ENCODE measurements at places on chromosomes 1 and 21.
A peak's percentile ranks its signal among the peaks of the same experiment; 100 is the strongest.

DNA sequence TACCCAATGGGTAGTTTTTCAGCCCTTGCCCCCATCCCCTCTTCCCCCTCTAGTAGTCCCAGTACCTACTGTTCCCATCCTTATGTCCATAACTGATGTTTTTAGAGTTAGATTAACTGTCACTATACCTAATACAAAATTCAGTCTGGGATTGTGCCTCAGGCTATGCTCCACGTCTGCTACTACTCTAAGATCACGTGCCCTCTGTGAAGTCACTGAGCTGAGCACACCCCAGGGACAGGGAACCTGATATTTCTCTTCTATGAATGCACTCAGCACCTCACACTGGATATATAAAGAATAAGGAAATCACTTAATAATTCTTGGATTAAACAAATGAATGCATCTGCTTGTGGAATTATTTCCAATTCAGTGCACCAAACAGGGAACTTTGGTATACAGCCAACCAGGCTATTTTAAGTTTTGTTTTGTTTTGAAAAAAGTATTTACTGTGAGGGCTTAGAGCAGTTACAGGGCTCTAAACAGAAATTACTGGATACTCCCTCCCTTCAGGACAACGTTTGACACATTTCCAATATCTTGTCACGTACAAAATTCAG lies 307.9 kb downstream of the SMYD3 start:
- DNase-seq: peak; percentile 10

- DNase-seq: no peak
These were observed 14.4 kb downstream of the SH3GLB1 start for GRCh38 chr1:86718786-86719185.

GRCh38 chr21:42238185-42238934 lies 19.4 kb downstream of the ABCG1 start:
- no peak for DNase-seq

- DNase-seq: no peak
These were observed 28.7 kb upstream of the TTLL10 start for GRCh38 chr1:1144843-1145546.

GRCh38 chr21:28943631-28944030 lies 49.0 kb downstream of the LTN1 start:
- no peak for DNase-seq

DNA sequence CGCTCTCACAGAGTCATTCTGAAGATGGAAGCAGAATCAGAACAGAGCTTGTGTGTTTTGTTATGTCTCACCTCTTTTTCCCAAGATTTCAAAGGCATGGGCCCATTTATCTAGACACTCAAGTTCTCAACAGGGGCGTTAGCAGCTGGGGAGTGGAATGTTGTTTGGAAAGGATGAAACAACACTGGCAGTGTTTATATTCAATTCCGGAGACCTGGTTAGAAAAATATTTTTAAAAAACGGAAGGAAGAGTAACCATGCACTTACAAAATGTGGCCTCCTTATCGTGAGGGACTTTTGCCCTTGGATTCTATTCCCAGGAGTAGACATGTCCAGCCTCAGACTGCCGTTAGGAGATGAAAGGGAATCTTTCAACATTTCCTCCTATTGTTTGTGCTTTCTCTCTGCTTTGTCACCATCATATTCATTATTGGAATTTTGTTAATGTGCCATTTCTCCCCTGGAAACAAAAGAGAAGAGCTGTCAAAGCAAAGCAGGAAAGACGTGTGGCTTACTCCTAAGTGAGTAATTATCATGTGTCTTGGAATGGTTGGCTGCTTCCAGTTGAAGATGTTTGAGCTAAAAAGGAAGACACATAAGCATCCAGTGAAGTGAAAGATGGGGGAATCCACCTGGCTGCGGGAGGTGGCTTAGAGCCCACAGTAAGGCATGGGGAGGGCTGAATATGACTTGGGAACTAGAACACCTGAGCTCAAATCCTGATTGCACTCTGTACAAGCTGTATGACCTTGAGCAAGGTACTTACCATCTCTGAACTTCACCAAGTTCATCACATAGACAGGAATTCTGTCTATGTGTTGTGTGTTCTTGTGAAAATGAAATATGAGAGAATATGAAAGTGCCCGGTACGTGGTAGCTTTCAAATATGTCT lies 71.7 kb upstream of the JUN start:
- no peak for DNase-seq

- DNase-seq: no peak
These were observed 11.6 kb upstream of the BSDC1 start for GRCh38 chr1:32405672-32406467.

GRCh38 chr1:170192546-170192945 lies 46.8 kb downstream of the NTMT2 start:
- DNase-seq: no peak

- DNase-seq: peak; percentile 4
These were observed 13.9 kb upstream of the CTSE start for GRCh38 chr1:206037581-206037980.

GRCh38 chr1:170853302-170853701 lies 82.0 kb upstream of the MROH9 start:
- DNase-seq: no peak

DNA sequence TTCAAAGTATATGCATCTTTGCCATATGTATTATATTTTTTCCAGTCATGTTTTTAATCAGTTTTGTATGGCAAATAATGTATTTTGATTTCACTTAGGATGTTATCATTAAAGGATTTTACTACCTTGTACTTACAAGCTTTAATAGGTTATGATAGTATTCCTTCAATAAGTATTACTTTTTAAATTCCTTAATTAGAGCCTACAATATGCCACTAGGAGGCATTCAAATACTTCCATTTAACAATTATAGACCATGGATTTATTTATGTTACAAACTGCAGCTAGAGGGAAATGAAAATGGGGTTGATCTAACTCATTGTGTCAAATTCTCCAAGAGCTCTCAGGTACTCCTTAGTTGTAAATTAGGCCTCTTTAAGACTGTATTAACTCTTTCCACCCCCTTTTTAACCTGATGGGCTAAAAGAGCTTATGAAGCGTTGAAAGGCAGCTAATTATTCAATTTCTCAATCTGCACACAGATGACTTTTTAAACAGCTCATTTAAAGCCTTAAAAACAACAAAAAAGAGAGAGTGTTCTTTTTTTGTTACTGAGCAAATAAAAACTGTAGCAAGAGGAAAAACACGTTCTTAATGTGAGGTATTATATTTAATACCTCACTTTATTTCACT lies 156.2 kb downstream of the DENND1B start:
- no peak for DNase-seq

GRCh38 chr1:21743476-21743875 lies 39.5 kb downstream of the USP48 start:
- DNase-seq: no peak

DNA sequence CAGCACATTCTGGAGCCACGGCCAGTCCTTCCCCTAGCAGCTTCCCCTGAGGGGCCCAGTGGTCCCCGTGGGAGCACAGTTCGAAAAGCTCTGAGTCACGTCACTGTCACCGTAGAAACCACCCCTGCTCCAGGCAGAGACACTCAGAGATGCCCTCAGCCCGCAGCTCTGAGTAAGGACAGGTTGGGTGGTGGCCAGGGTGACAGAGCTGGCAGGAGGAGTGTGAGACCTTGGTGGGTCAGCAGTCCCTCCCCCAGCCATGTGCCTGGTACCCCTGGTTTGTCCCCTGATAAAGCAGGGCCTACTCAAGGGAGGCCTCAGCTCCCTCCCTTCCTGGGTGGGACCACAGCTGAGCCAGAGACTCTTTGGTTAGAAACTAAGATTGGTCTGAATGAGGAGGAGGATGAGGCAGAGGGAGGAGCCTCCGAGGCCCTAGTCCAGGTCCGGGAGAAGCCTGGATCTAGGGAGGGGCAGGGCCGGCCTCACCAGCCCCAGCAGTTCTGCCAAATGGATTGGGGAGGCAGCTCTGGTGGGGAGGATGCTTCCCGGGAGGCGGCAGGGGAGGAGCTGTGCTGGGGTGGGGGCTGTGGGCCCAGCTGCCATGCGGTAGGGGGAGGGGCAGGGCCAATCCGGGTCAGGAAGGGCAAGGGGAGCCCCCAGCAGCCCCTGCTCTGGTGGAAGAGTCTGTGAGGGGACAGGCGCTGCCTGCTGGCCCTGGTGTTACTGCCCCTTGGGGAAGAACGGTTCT lies 55.2 kb downstream of the SLC9A1 start:
- DNase-seq: peak; percentile 69

GRCh38 chr1:46687921-46688509 lies 16.4 kb downstream of the TEX38 start:
- DNase-seq: no peak

GRCh38 chr1:54591127-54591756 lies 32.1 kb downstream of the FAM151A start:
- DNase-seq: no peak

GRCh38 chr1:111739194-111739924 lies at the start of gene INKA2:
TSS of gene INKA2 (minus strand) at chr1:111739395. CDS start at chr1:111739242, 153 bp downstream.
- DNase-seq: peak; percentile 85

DNA sequence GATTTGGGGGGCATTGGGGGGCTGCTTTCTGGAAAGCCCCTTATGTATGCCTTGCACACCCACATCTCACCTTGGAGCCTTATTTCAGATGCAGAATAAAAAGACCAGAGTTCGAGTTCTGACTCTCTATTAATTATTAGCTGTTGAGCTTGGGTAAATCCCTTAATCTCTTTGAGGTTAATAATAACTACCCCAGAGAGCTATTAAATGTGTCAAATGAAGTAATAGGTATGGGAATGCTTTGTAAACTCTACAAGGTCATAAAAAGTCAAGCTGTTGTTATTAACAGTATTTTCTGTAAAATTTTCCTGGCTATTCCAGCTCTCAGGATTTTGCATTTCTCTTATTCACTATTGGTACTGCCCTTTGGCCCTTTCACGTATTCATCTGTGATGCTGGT lies 122.9 kb downstream of the ROR1 start:
- no peak for DNase-seq

DNA sequence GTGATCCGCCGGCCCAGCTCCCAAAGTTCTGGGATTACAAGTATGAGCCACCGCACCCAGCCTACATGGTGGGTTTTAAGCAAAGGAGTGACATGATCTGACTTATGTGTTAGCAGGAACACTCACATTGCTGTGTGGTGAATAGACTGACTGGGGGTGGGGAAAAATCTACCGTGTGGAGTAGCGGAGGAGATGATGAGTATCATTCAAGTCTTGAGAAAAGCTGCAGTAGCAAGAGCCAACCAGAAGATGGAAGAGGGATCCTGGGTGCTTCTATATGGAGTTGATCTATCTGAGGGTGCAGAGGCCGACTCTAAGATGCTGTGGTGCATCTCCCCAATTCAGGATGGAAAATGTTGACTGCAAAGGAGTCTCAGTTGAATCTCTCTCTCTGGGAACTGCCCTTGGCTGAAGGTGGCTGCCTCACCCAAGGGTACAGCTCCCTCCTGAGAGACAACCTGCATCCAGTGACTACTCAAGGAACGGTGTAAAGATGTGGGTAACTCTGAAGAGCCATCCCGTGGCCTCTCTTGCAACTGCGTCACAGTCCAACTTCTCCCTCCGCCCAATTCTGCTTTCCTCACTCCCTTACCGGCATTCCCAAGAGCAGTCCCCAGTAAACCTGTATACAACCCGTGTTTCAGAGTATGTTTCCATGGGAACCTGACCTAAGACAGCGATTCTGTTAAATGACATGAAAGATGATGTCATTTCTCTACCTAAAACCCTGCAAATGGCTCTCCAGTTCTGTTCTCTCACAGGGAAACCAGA lies 7.4 kb upstream of the B3GALNT2 start:
- no peak for DNase-seq

GRCh38 chr1:239389703-239390102 lies 3.3 kb downstream of the CHRM3 start:
- no peak for DNase-seq

DNA sequence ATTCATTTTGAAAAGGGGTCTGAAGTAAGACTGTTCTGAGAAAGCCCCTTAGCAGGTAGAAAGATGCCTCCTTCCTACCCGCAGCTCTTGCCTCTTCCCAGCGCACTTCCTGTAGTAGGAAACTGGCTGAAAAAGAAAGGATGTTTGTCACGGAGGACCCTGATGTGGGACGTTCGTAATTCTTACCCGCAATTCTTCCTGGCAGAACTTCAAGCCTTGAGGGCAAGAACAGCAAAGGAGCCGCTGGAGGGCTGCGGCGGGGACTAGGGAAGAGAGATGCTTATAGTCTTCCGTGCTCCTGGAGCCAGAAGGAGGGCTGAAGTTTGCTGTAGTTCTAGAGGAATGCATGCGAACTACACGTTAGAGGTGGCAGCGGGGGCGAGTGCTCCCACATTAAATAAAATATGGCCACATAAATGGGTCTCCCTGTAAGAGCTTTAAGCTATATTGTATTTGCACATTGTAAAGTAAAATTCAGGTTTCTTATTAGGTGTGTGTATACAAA lies 6.3 kb downstream of the C1orf53 start:
- no peak for DNase-seq

DNA sequence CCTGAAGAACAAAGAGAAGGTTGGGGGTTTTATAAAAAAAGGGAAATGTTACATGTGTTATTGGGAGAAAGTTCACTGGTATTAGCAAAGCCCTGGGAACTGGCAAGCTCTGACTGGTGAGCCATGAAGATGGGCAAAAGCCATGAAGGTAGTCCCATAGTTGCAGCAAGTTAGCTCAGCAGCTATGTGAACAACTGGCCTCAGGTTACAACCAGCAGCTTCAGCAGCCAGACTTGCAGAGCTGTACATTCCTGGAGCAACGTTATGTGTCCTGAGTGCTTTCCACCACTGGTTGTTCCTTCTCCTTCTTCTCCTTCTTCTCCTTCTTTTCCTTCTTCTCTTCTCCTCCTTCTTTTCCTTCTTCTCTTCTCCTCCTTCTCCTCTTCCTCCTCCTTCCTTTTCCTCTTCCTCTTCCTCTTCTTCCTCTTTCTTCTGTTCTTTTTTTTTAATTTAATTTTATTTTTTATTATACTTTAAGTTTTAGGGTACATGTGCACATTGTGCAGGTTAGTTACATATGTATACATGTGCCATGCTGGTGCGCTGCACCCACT lies 56.1 kb upstream of the TLR5 start:
- no peak for DNase-seq

- peak; percentile 38 for DNase-seq
These were observed 648 bp downstream of the FAM76A start for GRCh38 chr1:27726173-27727044.

DNA sequence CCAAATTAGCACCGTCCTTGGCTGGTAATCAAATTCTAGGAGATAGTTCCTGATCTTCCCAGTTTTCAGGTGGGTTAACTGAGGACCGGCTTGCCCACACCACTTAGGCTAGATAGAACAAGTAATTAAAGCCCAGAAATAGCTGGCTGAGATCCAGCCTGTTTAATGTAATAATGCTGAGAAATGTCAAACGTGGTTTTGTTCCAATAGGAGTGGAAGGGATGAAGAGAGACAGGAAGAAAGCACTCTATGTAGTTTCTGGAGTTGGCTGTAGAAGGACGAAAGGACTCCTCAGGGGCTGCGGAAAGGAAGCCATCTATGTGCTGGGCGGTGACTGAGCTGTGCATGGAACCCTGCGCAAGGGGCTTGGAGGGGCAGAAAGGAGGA lies 18.6 kb downstream of the NAV1 start:
- DNase-seq: no peak

Measured in DMS79 (cell line).